ENCODE measurements at places on chromosomes 3 and 15.

DNA sequence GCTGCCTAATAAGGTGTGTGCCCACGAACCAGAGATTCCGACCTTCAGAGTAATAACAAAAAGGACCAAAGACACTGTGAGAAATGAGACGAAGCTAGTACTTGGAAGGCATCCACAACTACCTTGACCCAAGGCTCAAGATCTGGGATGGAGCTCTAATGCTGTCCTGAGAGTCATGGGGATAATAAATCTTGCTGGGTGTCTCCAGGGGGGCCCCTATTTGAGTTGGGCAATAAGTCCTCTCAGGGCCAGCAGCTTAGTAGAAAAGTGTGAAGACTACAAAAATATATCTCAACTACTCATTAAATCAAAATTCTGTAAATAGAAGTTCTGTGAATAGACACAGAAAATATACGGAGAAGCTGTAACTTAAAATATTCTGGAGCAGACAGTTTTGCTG, 2.9 kb upstream of the NDN start:
- no peak for DNase-seq

GRCh38 chr3:24523215-24523614, 28.6 kb upstream of the THRB start:
- no peak for DNase-seq

- DNase-seq, result no peak
Observed at GRCh38 chr3:16377196-16377595, 112.2 kb downstream of the OXNAD1 start.

GRCh38 chr15:51366920-51367319, 25.5 kb downstream of the GLDN start:
- no peak for DNase-seq

DNA sequence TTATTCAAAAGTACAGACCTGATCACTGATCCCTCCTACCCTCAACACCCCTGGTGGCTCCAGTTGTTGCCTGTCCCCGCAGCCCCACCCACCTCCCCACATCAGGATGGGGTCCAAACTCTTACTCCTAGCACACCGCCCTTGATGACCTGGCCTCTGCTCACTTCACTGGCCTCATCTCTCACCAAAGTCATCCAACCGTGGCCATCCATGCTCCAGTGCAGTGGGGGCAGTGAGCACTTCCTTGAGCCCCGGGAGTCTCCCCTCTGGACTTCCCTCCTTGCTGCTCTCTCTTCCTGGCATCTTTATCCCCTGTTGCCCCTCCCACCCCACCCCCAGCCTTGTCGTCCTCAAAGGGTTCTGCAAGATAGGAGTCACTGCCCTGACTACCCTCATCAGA, 191.1 kb downstream of the CACNA2D3 start:
- no peak for DNase-seq

All from NCI-H1436 (cell line).